ENCODE measurements at places on chromosomes 3 and 15.
A peak's percentile ranks its signal among the peaks of the same experiment; 100 is the strongest.

DNA sequence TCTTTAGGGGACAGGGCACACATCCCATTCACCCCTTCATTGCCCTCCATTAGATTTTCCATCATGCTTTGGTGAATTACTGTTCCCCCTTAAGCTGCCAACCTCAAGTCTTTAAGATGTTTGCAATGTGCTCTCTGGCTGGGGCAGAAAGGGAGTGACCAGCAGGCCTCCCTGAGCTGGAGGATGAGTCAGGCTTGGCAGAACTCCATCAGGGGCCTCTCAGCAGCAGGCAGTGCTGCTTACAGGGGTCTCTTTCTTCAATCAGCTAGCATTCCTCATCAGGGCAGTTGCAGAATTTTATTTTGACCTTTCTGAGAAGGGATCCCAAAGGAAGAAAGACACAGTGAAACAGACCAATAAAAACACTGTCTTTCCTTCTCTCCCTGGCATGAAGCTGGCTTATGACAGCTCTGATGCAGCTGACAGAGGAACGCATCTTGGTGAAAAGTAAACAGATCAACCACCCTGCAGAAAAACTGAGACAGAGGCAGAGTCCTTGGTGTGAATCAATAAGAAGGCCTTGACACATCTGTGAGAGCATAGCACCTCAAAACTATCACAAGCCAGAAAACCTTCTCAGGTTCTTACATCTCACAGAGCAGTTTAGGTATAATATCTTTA is 88.7 kb upstream of the MRPL3 start:
- no peak for DNase-seq

DNA sequence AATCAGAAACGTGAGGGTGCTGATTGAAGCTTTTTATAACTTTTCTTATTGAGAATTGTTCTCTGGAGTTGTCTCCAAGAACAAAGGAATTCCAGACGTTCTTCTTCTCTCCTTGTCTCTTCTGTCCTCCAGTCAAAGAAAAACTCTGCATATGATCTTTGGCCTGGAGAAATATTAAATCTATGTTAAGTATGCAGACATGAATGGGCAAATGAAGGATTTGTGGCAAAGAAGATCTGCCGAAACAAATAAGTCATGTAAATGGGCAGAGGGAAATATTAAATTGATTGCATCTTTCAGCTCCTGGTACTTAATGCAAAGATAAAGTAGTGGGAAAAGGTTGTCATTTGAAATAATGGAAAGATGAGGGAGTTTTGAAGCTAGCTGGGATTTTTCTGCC is 74.9 kb downstream of the IGF1R start:
- no peak for DNase-seq

DNA sequence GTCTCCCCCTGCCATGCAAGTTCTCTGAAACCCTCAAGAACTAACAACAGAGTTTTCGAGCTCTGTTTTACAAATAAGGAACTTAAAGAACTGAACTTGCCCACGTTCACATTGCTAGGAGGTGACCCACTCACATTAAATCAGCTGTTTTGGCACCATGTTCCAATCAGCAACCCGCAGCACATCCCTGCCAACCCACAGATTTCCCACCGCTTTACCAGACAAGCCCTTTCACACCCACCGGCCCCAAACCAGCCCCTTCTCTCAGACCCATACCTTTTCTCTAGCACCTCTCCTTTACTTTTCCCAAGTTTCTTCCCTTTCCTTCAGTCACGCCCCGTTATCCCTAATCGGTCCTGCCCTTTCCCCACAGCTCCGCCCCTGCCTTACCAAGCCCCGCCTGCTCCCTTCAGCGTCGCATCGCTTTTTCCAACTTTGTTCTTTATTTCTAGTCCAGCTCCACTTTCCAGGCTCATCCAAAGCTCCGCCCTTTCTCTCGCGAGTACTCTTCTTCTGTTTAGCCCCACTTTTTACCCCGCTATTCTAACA is 804 bp upstream of the BRPF1 start:
- DNase-seq: no peak

DNA sequence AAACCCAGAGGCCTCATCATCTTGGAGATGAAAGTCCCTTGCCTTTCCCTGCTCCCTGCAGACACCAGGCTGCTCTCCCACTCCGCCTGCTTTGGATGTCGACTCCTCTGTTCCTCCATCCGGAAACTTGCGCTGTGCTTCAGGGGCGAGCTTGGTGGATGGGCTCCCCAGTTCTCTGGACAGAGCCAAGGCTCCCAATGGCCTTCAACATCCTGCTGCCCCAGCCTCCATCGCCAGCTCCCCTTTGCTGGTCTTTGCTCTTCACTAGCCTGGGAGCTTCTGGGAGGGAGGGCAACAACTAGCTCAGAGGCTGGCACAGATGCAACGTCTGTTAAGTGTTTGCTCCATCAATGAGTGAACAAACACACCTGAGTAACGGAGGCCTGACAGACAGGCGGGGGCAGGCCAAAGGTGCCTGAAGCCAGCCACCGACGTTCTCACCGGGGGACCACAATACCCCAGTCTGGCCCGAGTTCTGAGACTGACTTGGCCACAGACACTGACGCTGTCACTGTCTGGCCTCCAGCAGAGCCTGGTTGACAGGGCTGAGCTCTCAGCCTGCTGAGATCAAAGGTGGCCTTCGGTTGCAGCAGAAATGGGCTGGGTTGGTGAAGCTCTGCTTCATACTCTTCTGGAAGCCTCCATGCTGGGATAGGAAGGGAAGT is 39.0 kb downstream of the RGMA start:
- DNase-seq: no peak

- DNase-seq: peak; percentile 57
Observed at GRCh38 chr3:126654571-126655383, at the start of gene TXNRD3. Gene TXNRD3 (minus strand): TSS chr3:126655124.

- DNase-seq: no peak
Observed at GRCh38 chr15:69325456-69325971, 26.8 kb downstream of the PAQR5 start.

GRCh38 chr3:156721687-156722618 is 47.6 kb downstream of the TIPARP start:
- no peak for DNase-seq

- DNase-seq: no peak
Observed at GRCh38 chr15:101455291-101456025, 34.0 kb downstream of the PCSK6 start.

DNA sequence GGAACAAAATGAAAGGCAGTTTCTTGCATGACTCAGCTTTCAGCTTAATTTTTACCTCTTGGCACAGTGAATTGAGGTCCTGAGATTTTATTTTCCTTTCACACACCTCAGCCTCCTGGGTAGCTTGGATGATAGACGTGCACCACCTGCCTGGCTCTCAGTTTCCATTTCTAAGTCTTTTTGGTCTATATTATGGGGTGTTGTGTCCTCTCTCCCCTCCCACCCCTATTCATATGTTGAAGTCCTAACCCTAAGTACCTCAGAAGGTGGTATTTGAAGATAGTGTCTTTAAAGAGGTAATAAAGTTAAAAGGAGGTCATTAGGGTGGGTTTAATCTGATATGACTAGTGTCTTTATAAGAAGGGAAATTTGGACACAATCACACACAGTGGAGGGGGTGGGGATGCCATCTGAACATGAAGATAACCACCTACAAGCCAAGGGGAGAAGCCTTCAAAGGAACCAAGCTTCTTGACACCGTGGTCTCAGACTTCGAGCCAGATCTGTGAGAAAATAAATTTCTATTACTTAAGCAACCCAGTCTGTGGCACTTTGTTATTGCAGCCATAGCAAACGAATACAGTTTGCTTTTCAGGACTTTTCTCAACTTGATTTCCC is 85.2 kb downstream of the STRIT1 start:
- DNase-seq: no peak

DNA sequence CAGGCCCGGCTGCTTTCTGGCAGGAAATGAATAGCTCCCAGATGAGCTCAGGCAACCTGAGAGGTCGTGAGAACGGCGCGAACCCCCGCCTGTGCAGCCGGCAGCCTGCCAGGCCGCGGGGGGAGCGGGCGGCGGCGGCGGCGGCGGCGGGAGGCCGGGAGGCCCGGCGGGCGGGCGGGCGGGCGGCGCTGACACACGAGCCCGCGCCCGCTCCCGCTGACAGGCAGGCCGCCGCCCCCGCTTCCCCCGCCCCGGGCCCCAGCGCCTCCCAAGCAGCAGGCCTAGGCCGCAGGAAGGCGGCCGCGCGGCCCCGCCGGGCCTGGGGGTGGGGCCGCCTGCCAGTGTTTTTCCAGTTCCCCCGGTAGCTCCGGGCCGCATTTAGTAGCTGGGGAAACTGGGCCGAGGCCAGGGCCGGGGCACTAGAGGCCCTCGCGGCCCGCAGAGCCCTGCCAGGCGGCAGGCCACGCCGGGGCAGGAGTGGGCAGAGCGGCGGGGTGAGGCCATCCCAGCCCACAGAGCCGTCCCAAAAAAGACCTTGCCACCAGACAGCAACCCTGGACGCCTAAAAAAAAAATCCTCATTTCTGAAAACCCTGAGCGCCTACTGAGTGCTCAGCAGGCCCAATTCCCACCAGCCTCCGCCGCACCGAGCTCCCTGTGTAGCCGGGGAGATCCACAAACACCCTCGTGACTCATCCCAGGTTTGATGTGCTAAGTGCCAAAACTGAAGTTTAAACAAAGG is 5.6 kb downstream of the HES1 start:
- DNase-seq: no peak

DNA sequence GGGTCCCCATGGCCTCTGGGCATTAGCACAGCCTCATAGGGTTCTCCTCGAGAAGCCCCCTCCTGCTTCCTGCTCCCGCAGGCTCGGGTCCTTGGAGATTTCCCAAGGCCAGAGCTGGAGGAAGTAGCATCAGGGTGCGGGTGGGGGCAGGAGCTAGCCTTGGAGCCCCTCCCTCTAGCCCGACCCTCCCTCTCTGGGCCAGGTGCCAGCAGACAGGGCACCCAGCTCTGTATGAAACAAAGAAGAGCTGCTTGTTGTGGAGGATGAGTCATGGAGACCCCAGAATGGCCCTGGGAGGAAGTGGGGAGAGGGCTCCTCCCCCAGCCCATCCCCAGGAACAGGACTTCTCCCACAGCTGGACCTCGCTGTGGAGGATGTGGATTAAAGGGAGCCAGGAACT is 29.2 kb downstream of the EPHB3 start:
- no peak for DNase-seq

GRCh38 chr15:77702211-77702957 is 69.7 kb upstream of the LINGO1 start:
- no peak for DNase-seq

DNA sequence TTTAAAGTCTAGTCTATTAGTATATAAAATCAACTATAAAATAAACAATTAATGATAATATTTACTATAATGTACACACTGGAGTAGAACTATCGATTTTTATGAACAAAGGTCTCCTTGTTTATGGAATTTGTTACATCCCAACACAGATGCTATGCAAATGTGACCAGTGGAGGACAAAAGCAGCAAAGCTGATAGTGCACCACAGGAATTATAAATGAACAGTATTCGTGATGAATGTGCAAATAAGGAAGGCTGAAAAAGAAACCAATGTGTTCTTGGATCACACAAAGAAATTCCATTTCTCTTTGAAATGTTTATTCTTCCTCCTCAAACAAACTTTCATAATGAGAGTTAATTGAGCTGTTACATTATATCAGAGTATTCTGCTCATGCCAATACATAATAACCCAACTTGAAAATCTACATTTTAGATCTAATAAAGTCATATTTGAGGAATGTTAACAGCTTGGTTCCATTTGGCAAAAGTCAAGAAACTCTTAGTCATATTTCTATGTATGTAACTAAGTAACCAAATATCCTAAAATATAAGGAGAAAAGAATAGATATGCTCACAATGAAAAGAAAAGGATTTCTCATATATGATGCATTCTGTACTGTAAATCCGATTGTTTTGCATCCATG is 79.3 kb downstream of the NEK10 start:
- no peak for DNase-seq

DNA sequence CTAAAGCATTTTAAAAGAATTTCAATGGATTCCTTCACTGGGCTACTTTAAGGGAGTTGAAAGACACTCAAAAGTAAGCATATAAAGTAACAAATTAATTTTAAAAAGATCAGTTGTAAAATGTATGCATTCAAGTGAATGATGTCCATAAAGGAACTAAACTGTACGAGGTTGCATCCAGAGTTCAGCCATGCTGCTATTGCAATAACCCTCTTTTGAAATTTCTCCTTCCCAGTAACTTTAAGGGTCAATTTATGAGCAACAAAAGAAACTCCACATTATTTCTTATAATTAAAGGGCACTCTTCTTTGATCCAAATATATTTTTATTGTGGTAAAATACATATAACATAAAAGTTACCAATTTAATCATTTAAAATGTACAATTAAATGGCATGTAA is 22.9 kb downstream of the BTLA start:
- no peak for DNase-seq

DNA sequence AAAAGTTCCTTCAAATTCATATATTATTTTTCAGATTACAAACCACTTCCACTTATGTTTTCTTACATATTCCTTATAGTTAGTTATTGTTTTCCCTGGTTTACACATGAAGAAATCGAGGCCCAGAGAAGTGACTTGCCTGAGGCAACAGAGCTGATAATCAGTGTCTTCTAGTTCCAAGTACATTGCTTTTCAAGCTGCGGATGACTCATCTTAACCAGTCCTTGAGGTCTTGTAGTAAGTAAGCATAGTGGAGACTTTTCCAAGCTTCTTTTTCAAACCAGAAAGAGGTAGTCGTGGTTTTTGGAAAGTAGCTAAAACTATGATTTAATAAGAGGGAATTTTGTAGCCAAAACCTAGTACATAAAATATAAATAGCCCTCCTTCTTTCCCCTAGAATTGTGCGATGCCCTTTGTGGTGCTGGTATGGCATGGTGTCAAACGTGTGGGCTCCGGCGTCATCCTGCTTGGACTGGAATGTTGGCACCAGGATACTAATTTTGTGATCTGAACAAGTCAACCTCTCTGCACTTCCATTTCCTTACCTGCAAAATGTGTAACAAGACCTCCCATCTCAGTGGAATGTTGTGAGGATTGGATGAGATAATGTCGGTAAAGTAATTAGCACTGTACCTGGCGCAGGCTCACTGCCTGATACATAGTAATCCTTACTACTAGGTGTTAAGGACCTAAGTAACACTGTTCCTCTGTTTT is 19.0 kb upstream of the DLG1 start:
- DNase-seq: no peak

- no peak for DNase-seq
Observed at GRCh38 chr3:180180795-180181194, 144.1 kb upstream of the PEX5L start.

DNA sequence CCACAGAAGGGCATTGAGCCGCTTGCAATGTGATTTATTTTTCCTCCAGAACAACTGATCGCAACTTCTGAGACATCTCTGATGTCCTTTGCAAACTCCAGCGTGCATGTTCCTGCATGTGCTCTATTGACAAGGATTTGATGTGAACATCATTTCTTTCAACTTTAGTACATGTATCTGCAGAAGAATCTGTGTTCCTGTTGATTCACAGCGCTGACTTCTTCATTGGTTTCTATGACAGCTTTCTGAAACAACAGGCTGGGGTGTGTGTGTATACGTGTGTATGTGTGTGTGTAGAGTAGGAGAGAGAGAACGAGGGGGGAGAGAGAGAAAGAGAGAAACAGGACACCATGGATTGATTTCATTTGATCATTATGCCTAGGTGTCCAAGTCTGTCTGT is 56.7 kb upstream of the CMTM8 start:
- no peak for DNase-seq

- no peak for DNase-seq
Observed at GRCh38 chr15:73732930-73733329, 20.2 kb downstream of the INSYN1 start.

GRCh38 chr3:45939341-45939771 is 3.9 kb upstream of the CXCR6 start:
- DNase-seq: no peak

Measured in stimulated activated CD8-positive, alpha-beta memory T cell treated with anti-CD3 and anti-CD28 coated beads, Interleukin-12 subunit alpha, Interleukin-12 subunit beta, amount 100 ng/mL, for 1 hour (primary cell).